Osteoblast (primary cell): ENCODE measurements at places on chromosomes 13 and 19. TPM values are rescaled to one million over a fixed set of nuclear protein-coding genes. Genes with fewer than 3 reads are reported as not detected.

The NLRP4 gene
- not detected in 2 replicates for total RNA-seq

The PTPRH gene
- total RNA-seq, result 0.88 and 1.1 TPM in 2 replicates

DNA sequence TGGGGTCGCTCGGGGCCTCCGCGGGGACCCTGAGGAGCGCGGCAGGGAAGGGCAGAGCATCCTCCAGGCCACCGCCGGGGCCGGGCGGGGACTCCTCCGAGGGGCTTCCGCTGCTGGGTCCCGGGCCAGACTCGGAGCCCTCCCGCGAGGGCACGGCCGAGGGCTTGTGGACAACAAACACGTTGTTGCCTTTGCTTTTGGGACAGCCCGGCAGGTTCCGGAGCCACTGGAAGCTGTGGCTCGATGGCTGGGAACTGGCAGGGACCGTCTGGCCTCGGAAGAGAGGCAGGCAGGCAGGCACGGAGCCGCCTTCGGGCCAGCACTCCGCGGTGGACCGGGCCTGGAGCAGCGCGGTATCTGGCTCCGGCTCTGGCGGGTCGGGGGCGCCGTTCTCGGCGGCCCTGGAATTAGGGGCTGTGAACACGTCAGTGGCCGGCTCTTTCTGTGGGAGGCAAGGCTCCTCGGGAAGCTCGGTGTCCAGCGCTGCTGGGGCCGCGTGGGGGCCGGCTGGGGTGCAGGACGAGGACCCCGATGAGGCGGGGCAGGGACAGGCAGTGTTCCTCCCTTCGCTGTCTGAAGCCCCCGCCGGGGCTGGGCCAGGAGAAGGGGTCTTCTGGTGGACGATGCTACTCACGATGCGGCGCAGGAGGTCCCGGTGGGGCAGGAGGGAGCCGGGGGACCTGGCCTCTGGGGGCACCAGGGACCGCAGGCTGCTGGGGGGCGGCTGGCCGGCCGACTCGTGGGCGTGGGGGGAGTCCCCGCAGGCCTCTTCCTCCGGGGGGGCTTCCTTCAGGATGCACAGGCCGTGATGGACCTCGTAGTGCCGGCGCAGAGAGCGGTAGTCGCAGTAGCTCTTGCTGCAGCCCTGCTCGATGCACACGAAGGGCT is 27.6 kb downstream of the ZNF541 start:
- peak; percentile 76 for DNase-seq
- H3K4me3 ChIP-seq, result no peak overlapping the region
- H3K36me3 ChIP-seq, result no peaks in the 10 kb centered on the region
- peaks cover 11% of the 10 kb centered on the region for H3K27me3 ChIP-seq
- no peaks in the 10 kb centered on the region for H3K4me1 ChIP-seq

The ATP4B gene
- not detected in 2 replicates for total RNA-seq

- peak; percentile 37 for DNase-seq
- H3K4me3 ChIP-seq, result no peak overlapping the region
- H3K27ac ChIP-seq, result no peak overlapping the region
- H3K36me3 ChIP-seq, result peaks cover 52% of the 10 kb centered on the region
- no peaks in the 10 kb centered on the region for H3K27me3 ChIP-seq
Observed at GRCh38 chr19:47497821-47498520, 14.0 kb upstream of the KPTN start.

- no peaks in the 10 kb centered on the region for H3K27me3 ChIP-seq
- peak overlapping the region; percentile 77 for H3K27ac ChIP-seq
- H3K4me3 ChIP-seq, result no peak overlapping the region
- peaks cover 25% of the 10 kb centered on the region for H3K4me1 ChIP-seq
Observed at GRCh38 chr13:23510979-23511735, 59.1 kb upstream of the TNFRSF19 start.

DNA sequence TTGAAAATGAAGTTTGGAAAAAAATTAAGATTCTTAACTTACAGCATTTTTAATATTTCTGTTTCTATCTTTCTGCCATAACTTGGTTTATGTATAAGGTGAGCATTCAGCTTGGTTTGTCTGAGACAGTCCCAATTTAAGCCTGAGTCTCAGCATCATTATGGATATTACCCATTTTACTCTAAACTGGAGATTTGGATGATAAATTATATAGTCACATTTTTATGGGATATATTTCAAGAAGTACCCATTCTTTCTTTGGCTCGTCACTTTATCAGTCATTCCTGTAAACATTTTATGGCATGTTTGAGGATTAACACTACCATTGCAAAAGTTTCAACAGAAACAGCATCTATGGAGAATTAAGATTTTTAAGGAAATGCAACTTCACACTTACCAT is 1129.0 kb upstream of the PCDH9 start:
- H3K36me3 ChIP-seq, result no peaks in the 10 kb centered on the region
- no peak overlapping the region for H3K27ac ChIP-seq
- H3K4me3 ChIP-seq, result no peak overlapping the region
- no peaks in the 10 kb centered on the region for H3K27me3 ChIP-seq
- DNase-seq, result no peak

GRCh38 chr19:47049307-47049700 is 880 bp upstream of the TMEM160 start:
- no peaks in the 10 kb centered on the region for H3K27me3 ChIP-seq
- no peak overlapping the region for H3K27ac ChIP-seq
- DNase-seq, result peak; percentile 88
- peaks cover 5% of the 10 kb centered on the region for H3K4me1 ChIP-seq
- no peaks in the 10 kb centered on the region for H3K36me3 ChIP-seq

- no peaks in the 10 kb centered on the region for H3K36me3 ChIP-seq
- DNase-seq, result no peak
- no peaks in the 10 kb centered on the region for H3K27me3 ChIP-seq
- H3K4me3 ChIP-seq, result no peak overlapping the region
- H3K27ac ChIP-seq, result no peak overlapping the region
Observed at GRCh38 chr13:24042710-24043440, 117.6 kb upstream of the SPATA13 start.

The NANOS3 gene
- total RNA-seq, result 0.59 TPM in 1 of 2 replicates, not detected in the other

DNA sequence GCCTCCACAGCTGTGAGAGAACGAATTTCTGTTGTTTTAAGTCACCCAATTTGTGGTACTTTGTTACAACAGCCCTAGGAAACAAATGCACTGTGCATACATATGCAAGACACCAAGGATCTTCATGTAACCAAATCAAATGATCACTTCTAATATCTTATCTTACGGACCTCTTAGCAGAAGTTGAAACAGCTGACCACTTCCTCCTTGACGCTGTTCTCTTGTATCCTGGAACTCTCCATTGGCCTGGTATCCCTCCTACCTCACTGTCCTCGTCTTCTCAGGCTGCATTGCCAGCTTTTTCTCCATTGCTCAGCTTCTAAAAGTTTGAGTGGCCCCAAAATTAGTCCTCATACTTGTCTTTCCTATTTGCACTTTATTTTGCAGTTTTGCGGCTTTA is 200.4 kb downstream of the DLEU7 start:
- DNase-seq, result peak; percentile 21
- peaks cover 18% of the 10 kb centered on the region for H3K4me1 ChIP-seq
- H3K27ac ChIP-seq, result no peak overlapping the region
- no peaks in the 10 kb centered on the region for H3K27me3 ChIP-seq
- no peak overlapping the region for H3K4me3 ChIP-seq

- no peak within 1 kb of the TSS for H3K4me3 ChIP-seq
- H3K4me1 ChIP-seq, result peaks cover 7% of the 10 kb centered on the region
- DNase-seq, result peak; percentile 94
- H3K27me3 ChIP-seq, result peaks cover 35% of the 10 kb centered on the region
Observed at GRCh38 chr19:11480715-11481533, at the start of gene ELAVL3. Gene ELAVL3 (minus strand): TSS chr19:11481046. CDS start chr19:11480608, 438 bp downstream.

- H3K4me1 ChIP-seq, result peaks cover 23% of the 10 kb centered on the region
- DNase-seq, result no peak
- no peak overlapping the region for H3K27ac ChIP-seq
Observed at GRCh38 chr13:26614721-26615120, 57.2 kb downstream of the WASF3 start.

DNA sequence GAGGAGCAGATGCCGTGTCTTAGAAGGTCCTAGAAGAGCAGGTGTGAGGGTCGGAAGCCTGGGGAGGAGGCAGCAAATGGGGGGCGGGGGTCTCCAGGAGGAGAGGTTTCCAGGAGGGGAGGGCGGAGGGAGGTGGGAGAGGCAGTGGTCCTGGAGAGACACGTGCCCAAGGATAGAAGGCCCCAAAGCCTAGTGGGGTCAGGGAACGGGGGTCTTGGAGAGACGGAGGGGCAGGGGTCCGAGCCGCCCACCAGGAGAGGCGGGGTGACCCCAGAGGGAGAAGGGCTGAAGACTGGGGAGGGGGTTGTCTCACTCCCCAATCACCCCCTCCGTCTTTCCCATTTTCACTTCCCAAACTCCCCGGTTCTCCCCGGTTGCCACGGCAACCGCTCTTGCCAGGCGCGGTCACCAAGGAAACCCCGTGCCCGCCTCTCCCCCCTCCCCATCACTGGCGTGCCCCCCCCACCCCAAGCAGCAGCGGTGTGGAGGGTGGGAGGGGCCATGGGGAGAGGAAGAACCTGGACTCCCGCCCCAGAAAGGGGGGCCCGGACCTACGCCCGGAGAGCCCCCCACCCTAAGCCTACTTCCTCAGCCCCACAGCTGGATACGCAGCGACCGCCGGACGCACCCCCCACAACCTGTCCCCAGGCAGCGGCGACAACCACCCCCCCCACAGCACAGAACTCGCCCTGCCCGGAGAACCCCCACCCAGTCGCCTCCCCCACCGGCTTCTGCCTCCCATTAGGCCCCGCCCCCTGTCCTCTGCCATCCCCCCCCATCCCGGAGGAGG is 988 bp downstream of the LRRC4B start:
- no peak overlapping the region for H3K4me3 ChIP-seq
- DNase-seq, result peak; percentile 68
- no peaks in the 10 kb centered on the region for H3K4me1 ChIP-seq
- no peaks in the 10 kb centered on the region for H3K36me3 ChIP-seq
- peaks cover 19% of the 10 kb centered on the region for H3K27me3 ChIP-seq
- H3K27ac ChIP-seq, result no peak overlapping the region

The C1QTNF9B gene
- not detected in 2 replicates for total RNA-seq

- no peak for DNase-seq
- no peaks in the 10 kb centered on the region for H3K4me1 ChIP-seq
- H3K4me3 ChIP-seq, result no peak overlapping the region
- no peak overlapping the region for H3K27ac ChIP-seq
Observed at GRCh38 chr13:69300131-69300530, 807.5 kb upstream of the ATXN8OS start.

- peaks cover 26% of the 10 kb centered on the region for H3K36me3 ChIP-seq
- H3K27ac ChIP-seq, result no peak overlapping the region
- H3K4me1 ChIP-seq, result no peaks in the 10 kb centered on the region
Observed at GRCh38 chr19:17866964-17867486, 4.7 kb upstream of the SLC5A5 start.

The PLA2G4C gene
- total RNA-seq, result 3.2 and 4.3 TPM in 2 replicates

- H3K4me3 ChIP-seq, result no peak overlapping the region
- no peaks in the 10 kb centered on the region for H3K36me3 ChIP-seq
- no peak for DNase-seq
- H3K4me1 ChIP-seq, result peaks cover 32% of the 10 kb centered on the region
- no peaks in the 10 kb centered on the region for H3K27me3 ChIP-seq
- peak overlapping the region; percentile 85 for H3K27ac ChIP-seq
Observed at GRCh38 chr19:55474269-55475265, 1.9 kb upstream of the ZNF628 start.

- H3K36me3 ChIP-seq, result no peaks in the 10 kb centered on the region
- no peaks in the 10 kb centered on the region for H3K4me1 ChIP-seq
- no peaks in the 10 kb centered on the region for H3K27me3 ChIP-seq
- peak; percentile 87 for DNase-seq
- H3K4me3 ChIP-seq, result peak within 1 kb of the TSS; percentile 90
Observed at GRCh38 chr19:23914402-23915286, at the start of gene ZNF726. Gene ZNF726 (plus strand): TSS chr19:23914886. CDS start chr19:23914995, 109 bp downstream.
